ENCODE measurements at places on chromosomes 2 and 18.

- DNase-seq: no peak
Measured at GRCh38 chr2:16334886-16335603, 330.6 kb downstream of the CYRIA start.

DNA sequence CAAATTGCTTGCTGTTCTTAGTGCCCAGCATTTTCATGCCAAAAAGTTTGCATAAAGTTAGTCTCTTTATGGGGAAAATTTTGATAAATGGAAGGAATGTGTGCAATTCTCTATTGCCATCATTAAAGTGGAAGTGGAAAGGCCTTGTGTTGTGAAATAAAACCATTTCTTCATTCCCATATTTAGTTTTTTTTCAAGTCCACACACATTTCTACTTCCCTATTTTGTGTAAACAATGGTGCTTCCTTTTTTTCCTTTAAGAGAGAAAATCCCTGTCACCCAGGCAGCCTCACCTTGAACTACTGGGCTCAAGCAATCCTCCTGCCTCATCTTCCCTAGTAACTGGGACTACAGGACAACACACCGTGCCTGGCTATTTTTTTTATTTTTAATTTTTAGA lies 42.3 kb upstream of the NCOA1 start:
- no peak for DNase-seq

GRCh38 chr2:124796647-124797046 lies 771.6 kb downstream of the CNTNAP5 start:
- no peak for DNase-seq

DNA sequence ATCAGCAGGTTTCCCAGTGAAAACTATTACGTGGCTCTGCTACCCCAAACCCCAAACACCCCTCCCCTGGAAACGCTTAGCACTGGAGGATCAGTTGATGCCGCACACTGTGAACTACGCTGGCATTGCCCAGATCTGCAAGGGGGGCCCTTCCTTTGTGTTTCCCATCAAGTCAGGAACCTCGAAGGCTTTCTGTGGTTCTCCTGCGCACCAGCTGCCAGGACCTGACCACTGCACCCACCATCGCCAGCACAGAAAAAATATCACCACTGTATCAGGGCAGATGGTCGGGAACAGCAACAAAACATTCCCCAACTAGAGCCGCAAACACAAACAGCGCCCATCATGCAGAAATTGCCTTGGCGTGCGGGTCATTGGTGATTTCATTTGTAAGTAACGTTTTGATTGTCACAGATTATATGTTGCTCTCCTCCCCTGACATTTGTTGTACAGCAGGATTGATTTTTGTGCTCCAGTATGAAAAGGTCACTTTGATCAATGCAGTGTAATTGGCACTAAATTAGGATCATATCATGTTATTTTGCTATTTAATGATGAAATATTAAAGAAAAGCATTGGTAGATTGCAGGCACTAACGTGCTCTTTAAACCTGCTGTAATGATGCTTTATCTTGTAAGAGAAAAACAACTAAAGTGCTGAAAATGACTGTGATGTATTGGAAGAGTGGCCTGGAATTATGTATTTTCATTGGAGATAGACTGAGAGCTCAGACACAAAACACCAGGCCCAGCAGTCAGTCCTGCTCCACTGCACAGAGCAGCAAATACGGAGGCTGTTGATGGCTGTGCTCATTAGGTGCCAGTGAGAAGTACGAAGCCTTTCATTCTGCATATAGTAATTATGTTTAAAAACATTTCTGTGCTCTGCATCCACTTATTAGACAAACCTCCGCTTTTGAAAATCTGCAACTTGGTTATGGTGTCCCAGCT lies 833.2 kb upstream of the SALL3 start:
- DNase-seq: no peak

DNA sequence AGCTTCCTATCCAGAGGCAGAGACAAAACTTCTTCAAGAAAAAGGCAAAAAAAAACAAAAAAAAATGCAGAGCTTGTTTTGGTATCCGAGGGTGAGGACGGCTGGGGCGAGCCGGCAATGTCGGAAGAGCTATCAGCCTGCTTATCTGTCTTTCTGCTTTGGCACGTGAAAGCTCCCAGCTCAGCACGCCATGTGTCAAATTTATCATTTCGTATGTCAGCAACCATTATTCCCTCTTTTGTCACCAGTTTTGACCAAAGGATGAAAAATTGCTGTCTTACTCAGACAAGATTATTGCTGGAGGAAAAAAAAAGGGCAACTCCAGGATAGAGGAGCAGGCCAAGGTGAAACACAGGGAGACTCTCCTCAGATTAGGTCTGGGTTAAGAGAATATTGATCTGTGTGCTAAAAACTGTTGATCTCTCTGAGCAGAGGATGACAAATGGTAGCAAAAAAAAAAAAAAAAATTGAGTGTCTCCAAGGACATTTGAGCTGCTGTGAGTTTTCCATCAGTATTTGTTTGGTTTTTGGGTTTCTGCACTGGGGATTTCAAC lies 532.0 kb upstream of the POU3F3 start:
- no peak for DNase-seq

- peak; percentile 88 for DNase-seq
Measured at GRCh38 chr2:42792583-42793333, at the start of gene HAAO. Gene HAAO, minus strand, starts transcription at chr2:42792583. Its CDS starts 47 bp downstream, at chr2:42792536.

DNA sequence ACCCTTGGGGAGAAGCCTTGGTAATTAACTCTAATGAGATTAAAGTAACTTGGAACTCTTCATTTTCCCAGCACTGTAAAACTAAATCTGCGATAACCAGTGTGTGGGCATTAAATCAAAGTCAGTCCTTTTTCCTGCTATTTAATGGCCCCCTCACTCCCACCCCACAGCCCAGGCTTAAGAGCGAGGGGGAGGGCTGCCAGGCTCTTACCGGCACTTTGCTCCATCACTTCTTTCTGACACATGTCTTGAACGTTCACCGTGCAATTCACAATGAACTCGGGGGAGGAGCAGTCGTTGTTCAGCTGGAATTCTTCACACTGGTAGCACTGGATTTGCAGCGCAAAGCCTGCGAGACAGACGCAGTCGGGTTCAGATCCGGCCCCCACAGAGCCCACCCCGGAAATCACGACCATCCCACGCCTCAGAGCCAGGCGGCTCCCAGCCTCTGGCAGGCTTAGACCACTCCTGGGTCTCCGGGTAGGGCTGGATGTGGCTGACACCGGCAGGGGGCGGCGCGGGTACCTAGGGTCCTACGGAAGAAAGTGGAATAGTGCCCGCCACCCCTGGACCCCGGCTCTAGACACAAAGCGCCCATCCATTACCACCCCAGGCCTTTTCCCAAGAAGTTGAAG lies 1.7 kb downstream of the LYPD1 start:
- no peak for DNase-seq

GRCh38 chr2:197159661-197160211 lies 150.8 kb downstream of the ANKRD44 start:
- no peak for DNase-seq

DNA sequence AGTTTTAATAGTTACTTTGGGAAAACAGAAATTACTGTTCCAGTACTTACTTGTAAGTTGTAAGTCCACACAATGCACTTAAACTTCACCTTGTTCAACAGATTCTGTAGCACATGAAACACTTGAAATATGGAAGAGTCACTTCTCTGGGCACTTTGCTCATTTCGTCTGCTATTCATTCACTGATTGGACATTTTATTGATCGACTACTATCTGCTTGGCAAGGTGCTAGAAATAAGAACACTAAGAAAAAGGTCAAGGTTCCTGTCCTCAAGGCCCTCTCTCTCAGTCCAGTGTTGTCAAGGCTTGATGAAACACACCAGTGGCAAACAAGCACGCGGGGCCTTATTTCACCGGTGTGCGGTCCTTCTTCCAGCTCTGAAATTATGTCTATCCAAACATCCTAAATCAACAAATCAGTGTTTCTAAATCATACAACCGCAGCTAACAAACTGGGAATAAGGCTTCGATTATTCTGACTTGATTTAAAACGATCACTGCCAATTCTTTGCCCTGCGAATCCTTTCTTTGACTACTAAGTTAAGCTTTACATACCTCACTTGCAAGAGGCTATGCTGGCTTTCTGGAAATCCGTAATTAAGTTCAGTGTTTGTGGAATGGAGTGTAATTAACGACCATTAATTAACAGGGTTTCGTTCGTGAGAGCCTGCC lies 780 bp upstream of the ITGAV start:
- no peak for DNase-seq

DNA sequence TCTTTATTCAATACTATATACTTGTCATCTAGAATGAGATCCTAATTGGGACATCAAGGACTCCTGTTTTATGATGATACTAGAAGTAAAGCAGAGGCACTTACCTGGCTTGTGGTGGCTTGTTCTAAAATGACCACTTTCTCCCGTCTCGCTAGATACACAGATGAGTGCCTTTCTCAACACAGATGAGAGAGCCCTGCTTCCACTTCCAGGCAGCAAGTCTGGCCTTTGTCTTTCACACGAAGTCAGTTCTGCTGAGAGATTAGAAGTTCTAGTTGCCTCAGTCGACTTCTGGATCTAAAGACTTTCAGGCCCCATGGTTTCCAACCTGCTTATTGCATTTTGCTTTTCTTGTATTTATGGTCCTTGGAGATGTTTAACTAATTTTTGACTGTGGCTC lies 70.3 kb downstream of the PPP1R1C start:
- no peak for DNase-seq

Data from posterior vena cava (tissue), 2 donors.